ENCODE measurements at places on chromosomes 5 and 9.

GRCh38 chr5:89847743-89848142, 561.8 kb downstream of the CETN3 start:
- DNase-seq: no peak

DNA sequence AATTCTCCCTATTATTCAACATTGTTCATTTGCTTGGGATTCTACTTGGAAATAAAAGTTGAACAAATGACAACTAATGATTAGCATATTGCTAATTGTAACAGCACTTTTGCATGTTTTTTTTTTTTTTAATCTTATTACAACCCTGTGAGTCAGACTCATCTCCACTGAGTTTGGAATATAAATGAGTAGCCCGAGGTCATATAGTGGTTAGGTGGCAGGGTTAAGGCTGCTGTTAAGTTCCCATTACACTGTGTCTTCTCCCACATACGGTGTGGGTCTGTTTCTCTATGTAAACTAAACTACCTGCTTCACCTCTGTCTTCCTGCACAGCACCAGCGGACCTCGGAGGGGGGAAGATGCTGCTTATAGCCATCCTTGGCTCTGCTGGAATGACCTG, 92.4 kb downstream of the EQTN start:
- no peak for DNase-seq

GRCh38 chr5:32358611-32359010, 45.9 kb upstream of the MTMR12 start:
- DNase-seq: no peak

DNA sequence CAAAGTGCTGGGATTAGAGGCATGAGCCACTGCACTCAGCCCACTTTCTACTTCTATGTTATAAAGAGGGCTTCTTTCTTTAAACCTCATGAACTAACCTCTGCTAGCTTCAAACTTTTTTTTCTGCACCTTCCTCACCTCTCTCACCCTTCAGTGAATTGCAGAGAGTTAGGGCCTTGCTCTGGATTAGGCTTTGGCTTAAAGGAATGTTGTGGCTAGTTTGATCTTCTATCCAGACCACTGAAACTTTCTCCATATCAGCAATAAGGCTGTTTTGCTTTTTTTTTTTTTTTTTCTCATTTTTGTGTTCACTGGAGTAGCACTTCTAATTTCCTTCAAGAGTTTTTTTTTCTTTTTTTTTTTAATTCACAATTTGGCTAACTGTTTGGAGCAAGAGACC, 216.4 kb upstream of the MAP3K1 start:
- no peak for DNase-seq

GRCh38 chr5:58974083-58974482, 391.2 kb downstream of the RAB3C start:
- DNase-seq: no peak

DNA sequence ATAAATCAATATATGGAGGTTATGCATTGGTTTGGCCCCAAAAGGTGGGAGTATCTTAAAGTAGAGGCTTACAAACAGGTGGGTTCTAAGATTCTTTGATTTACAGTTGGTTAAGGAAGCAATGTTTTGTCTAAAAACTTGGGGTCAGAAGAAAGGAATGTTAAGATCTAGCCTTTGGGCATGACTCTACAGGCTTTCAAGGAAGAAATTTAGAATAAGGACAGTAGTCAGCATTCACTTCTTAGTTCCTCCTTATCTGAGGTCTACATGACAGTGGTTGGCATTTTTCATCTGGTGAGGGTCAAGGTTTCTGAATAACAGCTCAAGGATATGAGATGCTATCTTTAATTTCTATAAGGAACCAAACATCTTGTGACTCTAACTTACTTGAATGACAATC, 122.8 kb downstream of the CAMK4 start:
- DNase-seq: no peak

DNA sequence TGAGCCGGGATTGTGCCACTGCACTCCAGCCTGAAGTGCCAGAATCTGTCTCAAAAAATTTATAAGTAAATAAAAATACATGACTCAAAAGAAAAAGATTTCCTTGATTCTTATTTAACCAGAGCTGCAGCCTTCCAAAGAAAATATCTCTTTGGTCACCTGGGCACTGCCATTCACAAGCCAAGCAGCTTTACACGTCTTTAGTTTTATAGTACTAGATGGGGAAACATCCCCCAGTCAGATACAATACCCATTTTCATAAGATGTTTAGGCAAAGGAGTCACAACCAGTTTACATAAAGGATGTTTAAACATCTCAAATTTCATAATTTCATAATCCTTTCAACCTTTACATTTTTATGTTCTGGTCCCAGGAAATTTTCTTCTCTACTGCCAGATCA, 13.7 kb upstream of the OXCT1 start:
- no peak for DNase-seq

DNA sequence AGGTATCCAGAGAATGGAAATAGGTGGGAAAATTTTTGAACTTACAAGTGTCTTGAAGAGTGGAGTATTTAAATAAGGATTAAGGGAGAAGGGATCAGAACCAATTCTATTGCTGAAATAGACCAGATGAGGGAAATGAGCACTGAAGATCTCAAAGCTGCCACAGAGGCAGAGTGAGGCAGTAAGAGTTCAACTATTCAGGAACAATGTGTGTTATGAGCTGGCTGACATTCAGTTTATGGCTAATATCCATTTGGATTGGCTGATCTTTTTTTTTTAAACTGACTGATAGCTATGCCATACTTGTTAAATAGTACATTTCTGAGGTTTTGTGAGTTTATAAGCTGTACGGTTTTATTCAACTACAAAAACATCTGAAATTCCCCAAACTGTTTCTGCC, 95.3 kb upstream of the GNA14 start:
- no peak for DNase-seq

Data from activated CD4-positive, alpha-beta T cell treated with anti-CD3 and anti-CD28 coated beads, Interleukin-2, amount 50 U/mL, for 24 hours (primary cell).